ENCODE measurements at places on chromosomes 4 and X. TPM values are rescaled to one million over a fixed set of nuclear protein-coding genes. Genes with fewer than 3 reads are reported as not detected.

ANXA10 gene
- not detected for total RNA-seq

GRCh38 chrX:86806786-86807185 is 658.5 kb downstream of the DACH2 start:
- H3K36me3 ChIP-seq, result peaks cover 2% of the 10 kb centered on the region
- no peak overlapping the region for H3K27ac ChIP-seq
- H3K4me3 ChIP-seq, result no peak overlapping the region
- no peak for DNase-seq
- H3K27me3 ChIP-seq, result no peaks in the 10 kb centered on the region

- no peak overlapping the region for H3K27ac ChIP-seq
- peak; percentile 12 for DNase-seq
- H3K4me3 ChIP-seq, result peak overlapping the region; percentile 47
These were observed 21.8 kb upstream of the JAKMIP1 start for GRCh38 chr4:6221851-6222760.

MTCP1 gene
- total RNA-seq, result 33.1 TPM

- no peak for DNase-seq
- peaks cover 2% of the 10 kb centered on the region for H3K36me3 ChIP-seq
- H3K4me1 ChIP-seq, result no peaks in the 10 kb centered on the region
- H3K27ac ChIP-seq, result no peak overlapping the region
- no peaks in the 10 kb centered on the region for H3K27me3 ChIP-seq
These were observed 240.0 kb downstream of the ARAP2 start for GRCh38 chr4:36004204-36004851.

CXCL6 gene
- not detected for total RNA-seq

KLHL34 gene
- 0.94 TPM for total RNA-seq

DNA sequence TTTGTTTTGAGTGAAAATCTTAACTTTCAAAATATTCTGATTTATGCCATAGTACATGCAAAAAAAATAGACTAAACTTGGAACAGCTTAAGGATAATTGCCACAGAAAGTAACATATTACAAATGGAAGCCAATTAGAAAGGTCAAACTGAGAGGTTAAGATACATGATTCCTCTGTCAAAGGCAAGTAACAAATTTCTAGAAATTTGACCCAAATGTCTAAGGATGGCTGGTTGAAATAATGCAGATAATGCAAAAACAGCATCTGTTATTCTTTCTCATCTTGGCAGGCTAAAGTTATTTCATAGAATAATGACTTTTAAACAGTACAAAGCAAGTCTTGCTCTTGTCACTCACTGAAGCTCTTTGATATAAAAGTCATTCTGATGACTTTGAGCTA is 10.5 kb downstream of the FGF5 start:
- H3K36me3 ChIP-seq, result no peaks in the 10 kb centered on the region
- no peak overlapping the region for H3K27ac ChIP-seq
- no peak for DNase-seq
- H3K4me1 ChIP-seq, result no peaks in the 10 kb centered on the region
- peaks cover 8% of the 10 kb centered on the region for H3K27me3 ChIP-seq
- H3K4me3 ChIP-seq, result no peak overlapping the region

TRPC5OS gene
- total RNA-seq, result not detected

- H3K36me3 ChIP-seq, result no peaks in the 10 kb centered on the region
- no peak overlapping the region for H3K4me3 ChIP-seq
- DNase-seq, result no peak
- H3K27ac ChIP-seq, result no peak overlapping the region
- peaks cover 9% of the 10 kb centered on the region for H3K4me1 ChIP-seq
- peaks cover 29% of the 10 kb centered on the region for H3K27me3 ChIP-seq
These were observed 9.3 kb upstream of the PRMT9 start for GRCh38 chr4:147693218-147693617.

VEGFD gene
- total RNA-seq, result not detected

- peaks cover 55% of the 10 kb centered on the region for H3K4me1 ChIP-seq
- peaks cover 1% of the 10 kb centered on the region for H3K36me3 ChIP-seq
- no peaks in the 10 kb centered on the region for H3K27me3 ChIP-seq
- DNase-seq, result no peak
- peak overlapping the region; percentile 38 for H3K27ac ChIP-seq
These were observed 24.4 kb upstream of the GBA3 start for GRCh38 chr4:22668301-22668700.

DNA sequence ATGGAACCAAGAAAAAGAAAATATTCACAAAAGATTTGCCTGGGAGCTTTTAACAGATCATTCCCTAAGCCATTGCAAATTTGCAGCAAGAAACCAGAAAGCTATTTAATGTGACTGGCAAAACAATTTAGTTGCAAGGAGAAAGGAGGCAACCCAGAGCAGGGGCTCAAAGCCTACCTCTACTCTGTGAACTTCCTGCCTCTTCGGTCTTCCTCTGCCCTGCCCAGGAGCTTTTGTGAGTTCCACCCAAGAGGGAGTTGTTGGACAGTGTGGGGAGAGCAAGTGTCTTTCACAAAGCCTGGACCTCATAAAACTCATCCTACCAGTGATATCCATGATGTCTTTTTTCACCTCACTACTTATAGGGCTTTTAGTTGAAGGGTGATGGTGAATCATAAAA is 107.4 kb downstream of the AFF1 start:
- H3K27ac ChIP-seq, result no peak overlapping the region
- peaks cover 32% of the 10 kb centered on the region for H3K4me1 ChIP-seq
- no peak for DNase-seq
- H3K27me3 ChIP-seq, result no peaks in the 10 kb centered on the region
- H3K4me3 ChIP-seq, result no peak overlapping the region

PRDM5 gene
- 0.35 TPM for total RNA-seq

DNA sequence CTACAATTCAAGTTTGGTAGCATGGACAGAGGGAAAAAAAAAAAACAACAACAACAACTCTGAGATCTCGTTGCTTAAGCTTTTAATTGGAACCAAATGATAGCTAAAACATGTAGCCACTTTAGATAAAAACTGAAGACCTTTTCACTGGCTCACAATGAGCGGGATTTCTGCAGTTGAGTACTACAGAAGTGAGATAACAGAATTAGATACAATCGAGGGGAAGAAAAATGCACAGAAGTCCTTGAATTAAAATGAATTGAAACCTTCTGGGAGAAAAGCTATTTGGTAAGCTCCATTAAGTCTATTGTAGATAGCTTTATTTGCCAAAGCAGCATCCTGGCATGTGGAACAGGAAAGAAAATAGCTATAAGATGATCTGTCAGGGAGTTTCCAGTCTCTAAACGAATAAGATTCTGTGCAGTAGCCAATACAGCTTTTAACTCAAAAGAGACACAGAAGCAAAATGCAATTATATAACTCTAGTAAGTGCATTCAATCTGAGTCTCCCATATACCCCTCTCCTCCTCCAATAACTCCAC is 248.5 kb downstream of the ENOX2 start:
- no peak for DNase-seq
- no peaks in the 10 kb centered on the region for H3K27me3 ChIP-seq
- H3K27ac ChIP-seq, result no peak overlapping the region

TIGD4 gene
- total RNA-seq, result 0.39 TPM

DNA sequence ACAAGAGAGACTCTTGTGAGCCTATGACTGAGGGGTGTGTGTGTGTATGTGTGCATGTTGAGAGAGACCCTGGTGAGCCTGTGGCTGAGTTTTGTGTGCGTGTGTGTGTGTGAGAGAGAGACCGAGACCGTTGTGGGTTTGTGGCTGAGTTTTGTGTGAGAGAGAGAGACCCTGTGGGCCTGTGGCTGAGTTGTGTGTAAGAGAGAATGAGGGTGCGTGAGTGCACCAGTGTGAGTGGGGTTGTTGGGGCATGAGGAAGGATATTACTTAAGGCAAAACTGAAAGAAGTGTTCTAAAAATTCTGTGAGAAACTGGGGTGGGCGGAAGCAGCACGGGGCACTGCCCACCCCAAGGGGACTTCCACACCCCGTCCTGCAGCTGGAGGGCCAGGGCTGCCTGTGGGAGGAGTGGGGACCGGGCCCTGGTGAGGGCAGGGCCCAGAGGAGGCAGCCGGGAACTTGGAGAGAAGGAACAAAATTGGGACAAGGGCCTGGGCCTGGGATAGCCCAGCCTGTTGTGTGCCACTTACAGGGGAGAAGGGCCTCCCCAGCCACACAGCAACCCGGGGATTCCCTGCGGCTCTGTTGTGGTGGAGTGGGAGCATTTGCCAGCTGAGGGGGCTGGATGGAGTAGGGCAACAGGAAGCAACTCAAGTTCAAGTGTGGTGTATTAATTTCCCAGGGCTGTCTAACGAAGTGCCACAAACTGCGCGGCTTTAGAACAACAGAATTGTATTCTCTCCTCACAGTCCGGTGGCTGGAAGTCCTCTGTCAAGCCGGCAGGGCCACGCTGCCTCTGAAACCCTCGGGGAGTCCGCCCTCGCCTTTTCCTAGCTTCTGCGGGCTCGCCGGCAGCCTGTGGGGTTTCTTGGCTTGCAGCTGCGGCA is 22.1 kb downstream of the TMEM131L start:
- H3K4me1 ChIP-seq, result peaks cover 89% of the 10 kb centered on the region
- H3K4me3 ChIP-seq, result peak overlapping the region; percentile 61
- peak overlapping the region; percentile 96 for H3K27ac ChIP-seq
- peak; percentile 75 for DNase-seq

COX7B2 gene
- not detected for total RNA-seq

DNA sequence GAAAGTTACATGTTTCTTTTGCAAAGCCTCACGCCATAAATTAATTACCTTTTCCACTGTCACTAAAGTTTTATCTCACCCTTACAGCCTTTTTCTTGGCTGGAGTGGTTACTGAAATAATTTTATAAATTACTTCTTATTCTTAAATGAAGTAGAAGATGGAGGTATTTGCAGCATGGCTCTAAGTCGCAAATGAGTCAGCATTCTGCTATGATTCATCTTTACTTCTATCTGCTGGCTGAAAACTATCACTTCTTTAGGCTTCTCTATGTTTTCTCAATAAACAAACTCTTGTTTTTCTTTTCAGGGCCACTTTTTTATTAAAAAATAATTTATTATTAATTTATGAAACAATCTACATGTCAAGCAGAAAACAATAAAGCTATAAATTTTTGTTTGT is 210.2 kb upstream of the GYPA start:
- no peak for DNase-seq
- no peaks in the 10 kb centered on the region for H3K4me1 ChIP-seq
- no peaks in the 10 kb centered on the region for H3K36me3 ChIP-seq
- no peak overlapping the region for H3K27ac ChIP-seq

DNA sequence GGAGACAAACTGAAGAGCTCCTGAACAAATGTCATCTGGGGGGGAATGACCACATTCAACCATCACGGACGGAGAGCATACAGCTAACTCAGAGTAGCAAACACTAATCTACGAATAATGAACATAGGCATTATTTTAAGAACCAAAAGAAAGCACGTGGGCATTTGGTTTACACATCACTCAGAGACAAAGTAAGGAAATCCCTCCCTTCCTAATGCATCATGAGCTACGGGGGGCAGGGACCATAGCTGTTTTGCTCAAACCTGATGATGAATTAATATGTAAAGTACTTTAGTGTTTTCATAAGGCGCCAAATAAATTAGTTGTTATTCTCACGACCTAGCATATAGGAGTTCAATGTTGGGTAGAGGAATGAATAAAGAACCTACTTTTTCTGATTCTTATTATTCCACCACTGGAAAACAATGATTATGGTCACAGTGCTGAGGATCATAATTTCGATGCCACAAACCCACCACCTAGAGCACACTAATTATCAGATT is 11.7 kb upstream of the TMEM156 start:
- peaks cover 7% of the 10 kb centered on the region for H3K36me3 ChIP-seq
- H3K27ac ChIP-seq, result peak overlapping the region; percentile 92
- DNase-seq, result no peak
- no peaks in the 10 kb centered on the region for H3K27me3 ChIP-seq
- peaks cover 53% of the 10 kb centered on the region for H3K4me1 ChIP-seq

LSM6 gene
- 55.1 TPM for total RNA-seq

DNA sequence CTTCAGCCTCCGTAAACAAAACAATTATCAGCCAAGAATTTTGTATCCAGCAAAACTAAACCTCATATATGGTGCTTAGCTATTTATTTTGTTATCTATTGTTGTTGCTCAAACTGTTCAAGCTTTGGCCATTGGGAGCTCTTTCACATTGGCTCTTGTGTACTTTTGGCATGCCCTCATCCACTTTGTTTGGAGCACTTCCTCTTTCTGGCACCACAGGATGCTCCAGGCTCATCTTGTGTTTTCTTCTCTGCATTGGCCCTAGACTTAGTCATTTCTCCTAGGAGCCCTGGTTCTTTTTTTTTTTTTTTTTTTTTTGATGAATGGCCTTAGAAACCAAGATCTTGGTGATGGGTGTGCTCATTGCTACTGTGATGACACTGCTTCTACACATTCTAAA is 74.5 kb downstream of the DIPK2B start:
- no peak overlapping the region for H3K27ac ChIP-seq
- peaks cover 7% of the 10 kb centered on the region for H3K36me3 ChIP-seq
- no peak overlapping the region for H3K4me3 ChIP-seq
- H3K27me3 ChIP-seq, result peaks cover 8% of the 10 kb centered on the region
- no peaks in the 10 kb centered on the region for H3K4me1 ChIP-seq

- H3K27ac ChIP-seq, result no peak overlapping the region
- H3K4me1 ChIP-seq, result no peaks in the 10 kb centered on the region
- no peak for DNase-seq
These were observed 220.3 kb downstream of the KCNIP4 start for GRCh38 chr4:21728304-21728703.

- no peaks in the 10 kb centered on the region for H3K4me1 ChIP-seq
- peaks cover 44% of the 10 kb centered on the region for H3K36me3 ChIP-seq
- H3K27me3 ChIP-seq, result no peaks in the 10 kb centered on the region
- no peak overlapping the region for H3K4me3 ChIP-seq
These were observed 13.5 kb downstream of the KDM5C start for GRCh38 chrX:53211391-53211978.

DNA sequence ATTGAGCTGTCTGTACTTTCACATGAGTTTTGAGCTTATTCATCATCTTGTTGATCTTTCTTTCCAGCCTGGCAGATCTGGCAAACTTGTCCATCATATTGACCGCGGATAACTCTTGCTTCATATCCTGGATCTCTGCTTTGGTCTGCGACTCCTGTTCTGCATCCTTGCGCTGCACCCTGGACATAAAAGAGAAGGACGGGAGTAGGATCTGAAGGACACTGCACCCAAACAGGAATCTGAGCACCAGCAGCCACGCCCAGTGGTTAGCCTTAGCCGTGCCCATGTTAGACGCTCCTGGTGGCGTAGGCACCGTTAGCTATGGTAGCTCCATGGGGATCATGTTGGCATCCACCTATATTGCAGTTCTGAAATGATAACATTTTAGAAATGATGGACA is 56.6 kb downstream of the LARP7 start:
- no peak overlapping the region for H3K4me3 ChIP-seq
- no peak overlapping the region for H3K27ac ChIP-seq
- H3K4me1 ChIP-seq, result no peaks in the 10 kb centered on the region

P2RY4 gene
- total RNA-seq, result 0.69 TPM

DNA sequence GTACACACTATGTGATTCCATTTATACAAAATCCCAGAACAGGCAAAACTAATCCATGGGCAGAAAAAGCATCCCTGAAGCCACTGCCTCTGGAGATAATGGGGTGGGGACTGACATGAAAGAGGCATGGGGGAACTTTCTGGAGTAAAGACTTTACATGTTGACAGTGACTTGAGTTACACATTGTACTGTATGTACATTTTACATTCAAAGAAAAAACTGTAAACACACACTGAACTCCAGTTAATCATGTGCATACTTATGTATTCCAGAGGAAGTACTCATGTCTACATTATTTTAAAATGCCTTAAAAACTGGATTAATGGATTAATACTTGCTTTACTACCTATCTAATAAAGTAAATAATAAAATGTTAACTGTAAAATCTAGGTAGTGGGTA is 21.6 kb downstream of the CENPU start:
- H3K4me3 ChIP-seq, result no peak overlapping the region
- peaks cover 18% of the 10 kb centered on the region for H3K36me3 ChIP-seq
- H3K27me3 ChIP-seq, result no peaks in the 10 kb centered on the region
- no peak overlapping the region for H3K27ac ChIP-seq

PABPC5 gene
- total RNA-seq, result not detected

UVSSA gene
- 25.8 TPM for total RNA-seq
